ENCODE measurements at places on chromosomes 12 and 14.

DNA sequence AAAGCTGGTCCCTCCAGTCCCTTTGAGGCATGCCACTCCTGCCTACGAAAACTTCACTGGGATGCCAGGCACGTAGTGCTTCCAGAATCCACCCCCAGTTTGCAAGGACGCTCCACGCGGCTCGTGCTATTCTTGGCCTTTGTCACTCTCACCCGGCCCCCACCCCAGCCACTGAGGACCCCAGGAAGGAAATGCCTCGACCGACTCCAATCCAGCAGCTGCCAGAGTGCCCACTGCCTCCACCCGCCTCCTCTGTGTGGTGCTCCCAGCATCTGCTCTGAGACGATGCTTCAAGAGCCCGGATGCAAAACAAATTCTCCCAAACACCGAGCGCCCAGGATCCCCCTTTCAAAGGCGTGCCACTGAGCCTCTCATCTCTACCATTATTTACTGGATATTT lies 123.9 kb downstream of the RFLNA start:
- no peak for DNase-seq

DNA sequence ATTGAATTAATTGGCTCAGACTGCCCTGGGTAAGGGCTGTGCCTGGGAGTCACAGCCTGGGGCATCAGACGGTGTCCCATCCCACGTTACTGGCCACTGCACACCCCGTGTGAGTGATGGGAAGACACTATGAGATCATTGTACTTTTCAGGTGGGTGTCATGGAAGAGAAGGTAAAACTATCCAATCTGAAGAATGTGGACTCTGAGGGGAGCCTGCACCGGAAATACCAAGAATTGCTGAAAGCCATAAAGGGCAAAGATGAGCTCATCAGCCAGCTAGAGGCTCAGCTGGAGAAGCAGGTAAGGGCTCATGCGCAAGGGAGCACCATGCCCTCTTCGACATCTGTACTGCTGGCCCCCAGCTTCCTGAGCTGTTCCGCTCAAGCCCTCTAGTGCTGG lies 24.0 kb downstream of the PLEKHH1 start:
- DNase-seq = no peak

DNA sequence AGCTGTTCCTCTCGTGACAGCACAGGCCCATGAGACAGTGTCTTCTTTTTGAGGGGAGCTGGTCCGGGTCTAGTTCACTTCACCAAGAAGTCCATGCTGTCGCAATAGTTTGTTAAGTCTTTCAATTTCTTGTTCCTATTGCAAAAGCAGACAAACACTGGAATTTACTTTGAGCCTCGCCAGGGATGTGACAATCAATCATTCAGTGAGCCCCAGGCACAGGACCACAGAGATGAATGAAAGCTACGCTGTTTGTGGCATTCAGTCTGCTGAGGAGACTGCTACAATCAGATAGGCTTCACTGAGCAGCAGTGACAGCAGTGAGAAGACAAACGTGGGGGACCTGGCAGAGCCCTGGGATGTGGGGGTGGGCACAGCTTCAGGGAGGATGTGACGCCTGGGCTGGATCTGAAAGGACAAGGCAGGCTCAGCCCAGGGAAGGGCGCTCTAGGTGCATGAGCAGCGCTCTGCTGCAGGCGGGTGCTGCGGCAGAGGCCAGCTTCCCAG lies 35.5 kb downstream of the TCTN1 start:
- no peak for DNase-seq

DNA sequence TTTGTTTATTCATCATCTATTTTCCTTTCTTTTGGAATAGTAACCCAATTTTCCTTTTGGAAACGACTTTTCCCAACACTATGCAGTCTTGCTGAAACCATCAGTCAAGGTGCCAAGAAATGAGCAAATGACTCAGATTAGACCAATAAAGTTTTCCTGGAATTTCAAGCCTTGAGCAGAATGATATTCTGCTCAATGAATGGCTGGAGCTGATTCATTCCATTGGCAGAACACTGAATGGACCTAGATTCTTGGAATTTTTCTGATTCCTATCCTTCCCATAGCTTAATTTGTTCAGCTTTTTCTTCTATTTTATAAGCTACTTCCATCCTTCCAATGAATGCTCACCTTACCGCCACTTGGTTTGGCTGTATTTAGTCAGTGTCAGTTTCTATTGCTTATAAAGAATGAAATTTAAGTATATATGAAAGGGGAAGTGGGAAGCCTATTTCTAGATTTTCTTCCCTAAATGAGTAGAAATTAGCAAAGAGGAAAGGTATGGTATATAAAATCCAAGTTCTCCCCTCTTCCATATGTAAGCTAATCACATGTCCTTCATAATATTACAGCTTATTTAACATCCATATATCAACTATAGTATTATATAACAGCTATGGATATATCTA lies 89.0 kb downstream of the C14orf39 start:
- DNase-seq = no peak

DNA sequence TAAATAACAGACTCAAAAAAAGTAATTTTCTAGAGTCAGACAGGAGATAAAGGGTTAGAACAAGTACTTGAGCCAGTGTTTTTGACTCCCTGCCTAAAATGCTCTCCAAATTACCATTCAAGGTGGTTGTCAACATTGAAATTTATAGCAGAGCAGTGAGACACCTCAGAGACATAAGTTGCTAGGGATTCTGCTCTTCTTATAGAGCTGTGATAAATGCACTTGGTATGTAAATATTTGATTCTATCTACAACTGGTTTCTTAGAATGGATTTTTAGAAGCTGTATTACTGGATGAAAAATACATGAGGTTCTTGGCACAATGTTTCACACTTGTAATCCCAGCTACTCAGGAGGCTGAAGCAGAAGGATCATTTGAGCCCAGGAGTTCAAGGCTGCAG lies 83.9 kb upstream of the OSBPL8 start:
- DNase-seq = no peak

Measured in stimulated activated CD8-positive, alpha-beta memory T cell treated with anti-CD3 and anti-CD28 coated beads, Interleukin-15, amount 100 ng/mL, for 1 hour (primary cell).